ENCODE measurements at places on chromosomes 7 and 10.

- DNase-seq = no peak
These were observed 48.5 kb downstream of the NXPH1 start for GRCh38 chr7:8481752-8482446.

- no peak for DNase-seq
These were observed 482.9 kb downstream of the POM121L12 start for GRCh38 chr7:53518319-53518718.

GRCh38 chr10:119786117-119786769 lies 60.4 kb downstream of the INPP5F start:
- no peak for DNase-seq

DNA sequence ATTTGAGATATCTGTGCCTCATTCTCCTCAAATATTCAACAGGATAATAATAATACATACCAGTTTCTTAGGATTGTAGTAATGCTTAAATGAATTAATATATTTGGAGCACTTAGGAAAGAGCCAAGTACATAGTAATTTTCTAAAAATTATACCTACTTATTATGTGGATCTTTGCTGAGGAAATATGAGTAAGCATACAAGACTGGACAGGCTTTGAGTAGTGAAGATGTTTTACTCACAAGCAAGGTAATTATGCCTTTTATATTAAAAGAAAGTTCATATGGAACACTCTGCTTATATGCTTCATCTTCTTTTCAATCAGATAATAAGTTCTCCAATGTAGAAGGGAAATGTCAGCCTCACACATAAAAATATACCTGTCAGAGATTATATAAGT lies 337.5 kb upstream of the KAT6B start:
- DNase-seq = no peak

- DNase-seq = no peak
These were observed 97.3 kb upstream of the STK17A start for GRCh38 chr7:43485580-43485979.

GRCh38 chr7:151248346-151249033 lies at the start of gene SMARCD3:
SMARCD3 (minus strand) TSS chr7:151248694; CDS start chr7:151248562, 132 bp downstream.
- no peak for DNase-seq

GRCh38 chr10:68074031-68074774 lies 880 bp downstream of the HERC4 start:
- no peak for DNase-seq

GRCh38 chr10:75117995-75118394 lies 6.5 kb downstream of the SAMD8 start:
- no peak for DNase-seq

DNA sequence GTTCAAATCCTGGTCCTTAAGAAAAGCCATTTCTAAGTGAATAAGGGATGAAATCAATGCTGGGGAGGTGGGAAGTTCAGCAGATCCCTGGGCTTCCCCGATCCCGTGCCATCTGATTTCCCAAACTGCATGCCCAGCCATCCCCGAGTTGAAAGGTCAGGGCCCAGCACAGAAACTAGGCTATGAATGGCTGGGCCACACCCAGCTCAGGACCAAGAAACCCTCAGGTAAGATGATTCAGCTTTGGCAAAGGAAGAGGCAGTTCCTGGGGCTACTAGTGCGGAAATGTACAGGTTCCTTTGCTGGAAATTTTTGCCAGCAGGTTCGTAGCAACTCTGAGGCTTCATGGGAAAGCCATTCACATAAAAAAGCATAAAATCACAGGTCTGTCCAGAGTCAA lies 182.7 kb downstream of the FAM107B start:
- no peak for DNase-seq

GRCh38 chr7:66125052-66125694 lies 10.5 kb downstream of the CRCP start:
- DNase-seq = no peak

- DNase-seq = no peak
These were observed 123.7 kb downstream of the IMMP2L start for GRCh38 chr7:111438369-111439289.

Data from stimulated activated CD4-positive, alpha-beta T cell treated with anti-CD3 and anti-CD28 coated beads, TNF-alpha, amount 100 ng/mL, for 4 hours (primary cell).